ENCODE measurements at places on chromosomes 3 and 15.

DNA sequence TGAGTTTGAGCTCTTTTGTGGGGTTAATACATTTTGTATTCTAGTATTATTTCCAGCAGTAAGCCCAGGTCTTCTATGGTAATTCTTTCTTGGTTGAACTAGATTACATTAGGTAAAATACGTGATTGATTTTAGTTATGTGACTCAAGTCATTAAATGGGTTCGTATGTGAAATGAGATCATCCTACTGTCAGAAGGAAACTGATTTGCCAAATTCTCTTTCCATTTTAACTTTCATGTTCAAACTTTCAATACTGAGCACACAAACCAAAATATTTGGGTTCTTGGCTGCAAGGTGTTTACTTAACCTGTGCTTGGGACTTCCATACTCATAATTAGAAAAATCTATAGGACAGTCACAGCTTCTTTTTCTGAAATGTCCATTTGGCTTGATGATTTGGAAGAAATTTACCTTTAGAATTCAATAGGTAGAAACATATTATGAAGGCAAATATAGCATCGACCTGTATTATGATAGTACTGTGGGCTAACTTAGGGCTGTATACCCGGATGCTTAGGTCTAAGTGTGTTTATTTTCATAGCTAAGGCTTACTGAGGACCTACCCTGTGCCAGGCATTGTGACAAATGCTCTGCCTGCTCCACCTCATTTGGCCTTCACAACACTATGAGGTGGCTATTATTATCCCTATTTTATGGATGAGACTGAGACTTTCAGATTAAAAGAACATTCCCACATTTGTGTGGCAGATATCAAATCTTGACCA is 631.8 kb upstream of the GRM7 start:
- DNase-seq = no peak

- no peak for DNase-seq
Observed at GRCh38 chr3:177190756-177191681, 6.3 kb downstream of the TBL1XR1 start.

GRCh38 chr3:63477494-63478129 is 174.9 kb upstream of the SNTN start:
- DNase-seq = no peak

DNA sequence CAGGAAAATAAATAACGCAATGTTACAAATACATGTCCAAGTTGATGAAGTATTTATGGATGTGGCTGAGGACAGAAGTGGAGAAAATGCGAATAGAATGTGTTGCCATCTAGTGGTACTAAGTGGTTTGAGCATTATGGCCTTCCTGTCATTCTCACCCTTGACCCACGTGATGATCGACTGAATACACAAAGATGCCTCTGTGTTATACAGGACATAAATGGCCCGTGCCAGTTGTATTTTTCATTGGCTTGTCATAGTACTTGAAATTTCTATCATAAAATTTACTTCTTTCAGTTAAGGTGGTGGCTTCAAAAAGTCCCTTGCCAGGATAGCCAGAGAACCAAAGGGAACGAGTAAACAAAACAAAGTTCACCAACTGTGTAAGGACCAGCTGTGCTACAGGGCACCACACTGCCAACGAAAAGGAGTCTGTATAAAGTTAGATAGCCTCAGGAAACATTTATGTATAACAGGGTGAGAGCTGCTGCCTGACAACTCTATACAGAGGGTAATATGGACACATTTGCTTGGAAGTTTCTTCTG is 103.7 kb downstream of the MYH15 start:
- DNase-seq = no peak

DNA sequence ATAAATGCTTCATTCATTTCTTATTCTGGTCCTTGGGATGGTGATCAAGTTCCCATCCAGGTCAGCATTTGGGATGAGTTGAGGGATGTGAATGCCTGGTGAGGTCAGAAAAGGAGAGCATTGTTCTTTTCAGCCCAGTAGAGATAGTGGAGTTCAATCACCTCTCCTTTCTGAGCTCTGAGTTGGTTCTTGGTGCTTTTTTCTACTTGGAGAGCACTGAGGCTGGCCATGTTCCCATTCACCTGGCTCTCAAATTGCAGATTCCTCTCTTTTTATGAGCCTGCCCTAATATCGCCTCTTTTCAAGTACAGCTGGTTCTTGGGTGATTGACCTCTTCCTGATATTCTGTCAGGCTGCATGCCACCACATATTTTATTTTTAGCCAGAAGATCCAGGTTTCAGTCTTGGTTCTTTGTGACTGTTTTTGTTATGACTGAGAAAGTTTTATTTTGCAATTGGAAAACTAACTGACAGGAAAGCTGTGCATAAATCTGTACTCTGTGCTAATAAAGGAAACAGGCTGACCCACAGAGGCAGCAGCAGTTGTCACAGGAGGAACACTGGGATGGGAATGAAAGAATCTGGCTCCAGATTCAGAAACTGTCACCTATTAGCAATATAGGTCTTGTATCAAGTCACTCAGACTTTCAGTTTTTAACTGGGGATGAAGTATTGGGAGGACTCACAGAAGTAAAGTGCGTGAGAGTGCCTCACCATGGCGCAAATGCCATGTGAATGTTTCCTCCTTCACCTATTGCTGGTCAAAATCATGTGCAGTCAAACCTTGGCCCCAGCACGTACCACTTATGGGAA is 10.7 kb downstream of the AQP9 start:
- DNase-seq = no peak

- no peak for DNase-seq
Observed at GRCh38 chr3:53178246-53178645, 17.2 kb downstream of the PRKCD start.

DNA sequence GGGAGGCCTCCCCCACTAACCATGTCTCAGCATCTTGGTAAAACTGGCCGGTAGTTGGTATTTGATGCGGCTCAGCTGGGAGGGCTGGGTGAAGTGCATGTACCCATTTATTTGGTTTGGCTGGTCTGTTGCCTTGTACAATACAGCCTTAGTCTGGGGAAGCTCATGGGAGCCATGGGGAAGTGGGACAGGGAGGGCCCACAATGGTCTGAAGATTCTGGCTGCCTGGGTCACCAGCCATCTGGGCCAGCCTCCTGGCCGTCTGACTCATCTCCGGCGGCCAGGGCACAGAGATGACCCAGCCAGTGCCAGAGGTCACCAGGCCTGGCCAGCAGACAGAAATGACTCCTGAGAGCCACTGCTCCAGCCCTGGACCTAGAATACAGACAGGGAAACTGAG is 51.6 kb upstream of the SMAD6 start:
- DNase-seq = no peak

GRCh38 chr15:97755726-97756125 is 204.8 kb upstream of the ARRDC4 start:
- no peak for DNase-seq

- DNase-seq = no peak
Observed at GRCh38 chr15:98927022-98927421, 80.6 kb downstream of the PGPEP1L start.

- no peak for DNase-seq
Observed at GRCh38 chr15:71328453-71328852, 213.2 kb downstream of the THSD4 start.

GRCh38 chr3:151894219-151894618 is 20.8 kb downstream of the SUCNR1 start:
- DNase-seq = no peak

- no peak for DNase-seq
Observed at GRCh38 chr3:101995371-101996046, 146.2 kb downstream of the NFKBIZ start.

- DNase-seq = no peak
Observed at GRCh38 chr3:164903820-164904451, 174.4 kb downstream of the SI start.

- no peak for DNase-seq
Observed at GRCh38 chr3:131356006-131356595, 25.5 kb upstream of the NUDT16 start.

- DNase-seq = no peak
Observed at GRCh38 chr3:61058836-61059235, 192.4 kb downstream of the FHIT start.

- DNase-seq = peak; percentile 45
Observed at GRCh38 chr3:126208606-126209256, 28.3 kb upstream of the ALDH1L1 start.

- DNase-seq = no peak
Observed at GRCh38 chr3:190096345-190096744, 24.4 kb downstream of the P3H2 start.

GRCh38 chr3:110575702-110576101 is 495.9 kb upstream of the NECTIN3 start:
- DNase-seq = no peak

DNA sequence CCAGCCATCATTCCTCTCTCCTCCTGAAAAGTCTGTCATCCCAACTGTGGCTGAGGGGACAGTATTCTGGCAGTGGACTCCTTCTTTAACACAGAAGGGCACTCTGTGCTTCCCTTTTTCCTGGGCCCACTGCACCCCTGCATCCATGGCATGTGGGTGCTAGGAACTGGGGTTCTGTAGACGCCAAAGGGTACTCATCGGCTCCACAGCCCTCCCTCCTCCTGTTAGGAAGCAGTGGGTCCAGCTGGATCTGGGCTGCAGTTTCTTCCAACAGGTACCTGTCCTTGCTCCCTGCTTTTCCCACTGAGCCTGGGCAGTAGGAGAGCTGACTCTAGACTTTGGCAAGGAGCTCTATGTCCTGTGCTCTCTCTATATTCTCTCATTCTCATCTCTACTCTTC is 6.4 kb upstream of the MANF start:
- no peak for DNase-seq

DNA sequence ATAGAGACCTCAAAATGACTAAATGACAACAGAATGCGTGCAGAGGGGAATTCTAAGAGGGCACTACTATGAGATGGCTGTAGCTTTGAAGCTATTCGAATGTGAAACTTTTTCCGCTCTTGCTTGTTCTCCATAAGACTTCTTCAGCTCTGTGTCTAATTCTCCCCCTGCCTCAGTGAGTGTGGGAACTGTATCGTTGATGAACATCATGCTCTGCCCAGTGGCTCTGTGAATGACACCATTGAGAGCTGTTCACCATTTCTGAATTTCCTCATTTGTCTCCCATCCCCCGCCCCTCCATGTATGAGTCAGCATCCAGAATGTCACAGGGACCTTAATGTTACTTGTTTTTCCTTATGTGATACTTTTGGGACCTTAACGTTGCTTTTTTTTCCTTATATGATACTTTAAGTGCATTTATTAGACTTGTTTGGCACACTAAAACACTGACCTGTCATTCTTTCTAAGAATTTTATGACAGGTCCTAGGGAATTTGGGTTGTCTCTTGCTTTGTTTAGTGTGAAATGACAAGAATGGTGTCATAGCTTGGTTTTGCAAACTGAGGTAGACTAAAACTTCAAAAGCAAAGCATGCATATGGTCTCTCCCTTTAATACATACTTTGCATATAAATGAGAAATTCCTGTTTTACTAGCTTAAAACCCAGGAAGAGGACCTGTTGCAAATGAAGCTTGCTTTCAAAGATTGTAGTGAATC is 99.6 kb downstream of the FNDC3B start:
- DNase-seq = no peak

DNA sequence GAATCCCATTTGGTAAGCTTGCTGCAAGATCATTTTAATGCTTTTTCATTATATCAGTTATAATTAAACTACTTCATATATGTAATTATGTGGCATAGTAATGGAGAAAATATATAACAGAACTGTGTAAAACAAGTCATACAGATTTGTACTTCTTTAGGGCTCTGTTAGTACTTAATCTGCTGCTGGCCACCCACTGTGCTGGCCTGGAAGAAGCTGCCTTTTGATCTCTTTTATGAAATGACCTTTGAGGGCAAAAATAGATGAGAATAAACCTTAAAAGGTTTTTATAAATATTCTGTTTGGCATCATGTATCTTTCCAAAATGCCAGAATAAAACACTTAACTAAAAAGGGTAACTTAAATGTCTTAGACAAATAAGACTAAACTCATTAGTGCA is 262.9 kb downstream of the ZIC1 start:
- DNase-seq = no peak

DNA sequence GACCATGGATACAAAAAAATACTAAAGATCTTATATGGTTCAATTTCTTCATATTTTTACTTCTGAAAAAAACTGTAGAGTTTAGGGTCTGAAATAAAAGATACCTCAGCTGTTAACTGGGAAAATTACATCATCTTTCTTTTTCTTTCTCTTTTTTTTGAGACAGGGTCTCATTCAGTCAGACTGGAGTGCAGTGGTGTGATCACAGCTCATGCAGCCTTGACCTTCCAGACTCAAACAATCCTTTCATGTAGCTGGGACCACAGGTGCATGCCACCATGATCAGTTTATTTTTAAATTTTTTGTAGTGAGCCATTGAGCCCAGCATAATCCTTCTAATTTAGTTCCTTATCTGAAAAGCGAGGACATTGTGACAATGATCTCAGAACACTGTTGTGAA is 39.6 kb upstream of the TKT start:
- no peak for DNase-seq

GRCh38 chr3:179788996-179789395 is 136.2 kb downstream of the USP13 start:
- no peak for DNase-seq

DNA sequence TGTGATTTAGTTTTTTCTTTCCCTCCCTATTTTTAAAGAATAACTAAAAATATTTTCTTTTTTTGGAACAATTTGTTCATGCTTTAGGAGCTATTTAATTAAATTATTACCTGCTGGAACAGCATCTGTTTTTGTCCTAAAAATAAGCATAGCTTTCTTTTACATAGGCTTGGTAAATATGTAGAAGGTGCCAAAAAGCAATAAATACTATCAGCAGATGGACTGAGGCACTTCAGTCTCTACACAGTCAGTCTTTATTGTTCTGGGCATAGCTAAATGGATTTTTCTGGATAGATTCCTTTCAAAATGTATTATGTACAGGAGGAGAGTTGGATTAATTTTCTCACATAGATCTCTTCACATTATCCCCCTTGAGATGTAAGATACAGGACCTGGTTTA is 223.5 kb downstream of the NAALADL2 start:
- no peak for DNase-seq

- DNase-seq = no peak
Observed at GRCh38 chr3:59782664-59783063, 732.8 kb upstream of the CFAP20DC start.

DNA sequence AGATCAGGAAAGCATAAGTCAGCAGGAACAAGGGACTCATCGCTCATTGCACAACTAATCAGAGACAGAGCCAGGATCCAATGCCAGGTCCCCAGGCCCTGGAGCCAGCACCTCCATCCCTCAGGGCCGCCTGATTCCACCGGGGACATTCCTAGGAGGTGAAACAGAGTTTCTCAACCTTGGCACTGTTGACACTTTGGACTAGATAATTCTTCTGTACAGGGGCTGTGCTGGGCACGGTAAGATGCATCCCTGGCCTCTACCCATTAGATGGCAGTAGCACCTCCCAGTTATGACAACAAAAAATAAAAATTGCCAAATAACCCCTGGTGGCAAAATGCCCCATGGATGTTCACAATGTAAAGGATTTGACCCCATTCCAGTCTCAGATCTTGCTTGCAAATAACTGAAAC is 127.7 kb downstream of the MTHFS start:
- DNase-seq = no peak

All from right hindlimb (tissue), 1 donor.